ENCODE measurements at places on chromosomes 7 and 10.
A peak's percentile ranks its signal among the peaks of the same experiment; 100 is the strongest.

GRCh38 chr10:110810625-110811024 is 61.1 kb upstream of the PDCD4 start:
- DNase-seq, result no peak

DNA sequence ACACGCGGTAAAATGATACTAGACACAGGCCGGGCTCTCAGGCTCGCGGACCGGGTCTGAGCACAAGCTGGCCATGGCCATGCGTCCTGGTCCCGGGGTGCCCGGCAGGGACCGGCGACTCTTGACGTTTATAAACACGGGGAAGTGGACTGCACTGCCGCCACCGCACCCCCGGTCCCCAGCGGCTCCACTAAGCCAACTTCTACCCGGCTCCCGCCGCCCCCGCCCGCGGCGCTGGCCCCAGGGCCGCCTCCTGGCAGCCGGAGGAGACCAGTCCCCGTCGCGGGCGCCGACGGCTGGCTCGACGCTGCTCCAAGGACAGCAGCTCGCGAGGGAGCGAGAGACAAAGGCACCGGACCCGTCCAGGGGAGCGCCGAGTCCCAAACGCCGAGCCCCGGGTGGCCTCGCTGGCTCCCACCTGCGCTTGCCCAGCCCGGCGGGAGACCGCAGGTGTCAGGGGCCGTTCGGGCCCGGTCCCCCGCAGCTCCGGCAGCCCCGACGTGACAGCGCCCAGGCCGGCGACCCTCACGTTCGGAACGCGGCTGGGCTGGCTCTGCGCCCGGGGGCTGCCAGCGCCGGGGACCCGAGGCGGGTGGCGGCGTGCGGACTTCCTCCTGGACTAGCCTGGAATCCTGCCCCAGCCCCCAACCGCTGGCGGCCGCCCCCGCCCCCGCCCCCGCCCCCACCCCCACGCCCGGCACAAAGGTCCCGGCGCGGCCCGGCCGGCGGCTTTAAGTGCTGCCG is 517 bp downstream of the ITGB1 start:
- peak; percentile 35 for DNase-seq

DNA sequence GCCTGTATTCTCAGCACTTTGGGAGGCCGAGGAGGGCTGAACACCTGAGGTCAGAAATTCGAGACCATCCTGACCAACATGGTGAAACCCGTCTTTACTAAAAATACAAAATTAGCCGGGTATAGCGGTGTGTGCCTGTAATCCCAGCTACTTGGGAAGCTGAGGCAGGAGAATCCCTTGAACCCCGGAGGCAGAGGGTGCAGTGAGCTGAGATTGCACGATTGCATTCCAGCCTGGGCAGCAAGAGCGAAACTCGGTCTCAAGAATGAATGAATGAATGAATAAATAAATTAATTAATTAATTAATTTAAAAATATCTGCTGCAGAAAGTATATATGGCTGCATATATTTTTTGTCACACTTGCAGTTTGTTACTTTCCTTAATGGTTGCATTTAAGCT is 781.8 kb downstream of the DNAJB9 start:
- DNase-seq, result no peak

GRCh38 chr7:143953421-143953820 is 1.2 kb upstream of the OR2F1 start:
- no peak for DNase-seq

DNA sequence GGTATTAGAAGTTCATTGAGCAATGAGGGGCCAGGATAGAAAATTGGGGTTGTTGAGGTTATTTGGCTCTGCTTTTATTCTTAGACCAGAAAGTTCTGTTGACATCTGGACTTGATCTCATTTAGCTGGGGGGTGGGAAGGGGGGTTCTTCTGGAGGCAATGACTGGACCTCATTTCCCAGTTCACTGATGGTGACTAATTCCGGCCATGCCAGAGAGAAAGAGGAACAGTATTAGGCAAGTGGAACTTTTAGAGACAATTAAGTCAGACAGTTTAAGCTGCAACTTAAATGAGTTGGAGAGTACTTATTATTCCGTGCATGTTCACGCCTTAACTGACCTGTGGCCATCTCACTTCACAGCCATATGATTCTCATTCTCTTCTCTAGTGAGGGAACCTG is 512.5 kb downstream of the REEP3 start:
- no peak for DNase-seq

- no peak for DNase-seq
Measured at GRCh38 chr7:22061775-22062174, 116.1 kb upstream of the CDCA7L start.

DNA sequence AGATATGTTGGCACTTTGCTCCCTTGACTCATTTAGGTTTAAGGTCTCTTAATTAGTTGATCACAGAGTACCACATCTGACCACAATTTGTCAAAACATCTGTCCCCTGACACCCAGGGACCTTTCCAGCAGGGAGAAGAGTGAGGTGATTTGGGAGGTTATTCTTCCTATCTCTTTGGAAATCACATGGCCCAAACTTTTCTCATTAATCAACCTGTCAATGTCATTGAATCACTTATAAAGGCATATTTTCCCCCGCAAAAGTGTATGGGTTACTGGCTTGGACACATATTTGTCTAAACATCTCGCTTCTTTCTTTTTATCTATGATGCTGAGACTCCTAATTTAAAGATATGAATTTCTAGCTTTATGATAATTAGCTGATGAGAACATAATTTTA is 92.4 kb upstream of the RPA3 start:
- DNase-seq, result no peak

DNA sequence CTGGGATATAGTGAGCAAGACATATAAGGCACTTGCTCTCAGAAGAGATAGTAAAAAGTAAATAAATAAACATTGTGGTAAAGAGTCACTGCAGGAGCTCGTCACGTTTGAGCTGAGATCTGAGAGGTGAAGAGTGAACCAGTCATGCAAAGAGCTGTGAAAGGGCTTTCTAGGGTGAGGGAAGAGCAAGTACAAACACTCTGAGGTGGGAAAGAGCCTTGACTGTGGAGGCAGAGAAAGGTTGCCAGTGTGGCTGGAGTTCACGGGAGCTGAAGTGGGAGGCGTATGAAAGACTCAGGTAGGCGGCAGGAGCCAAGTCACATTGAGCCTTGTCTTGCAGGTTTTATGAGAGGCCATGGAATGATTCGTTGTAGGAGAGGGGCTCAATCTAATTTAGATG is 141.0 kb downstream of the C1GALT1 start:
- DNase-seq, result no peak

DNA sequence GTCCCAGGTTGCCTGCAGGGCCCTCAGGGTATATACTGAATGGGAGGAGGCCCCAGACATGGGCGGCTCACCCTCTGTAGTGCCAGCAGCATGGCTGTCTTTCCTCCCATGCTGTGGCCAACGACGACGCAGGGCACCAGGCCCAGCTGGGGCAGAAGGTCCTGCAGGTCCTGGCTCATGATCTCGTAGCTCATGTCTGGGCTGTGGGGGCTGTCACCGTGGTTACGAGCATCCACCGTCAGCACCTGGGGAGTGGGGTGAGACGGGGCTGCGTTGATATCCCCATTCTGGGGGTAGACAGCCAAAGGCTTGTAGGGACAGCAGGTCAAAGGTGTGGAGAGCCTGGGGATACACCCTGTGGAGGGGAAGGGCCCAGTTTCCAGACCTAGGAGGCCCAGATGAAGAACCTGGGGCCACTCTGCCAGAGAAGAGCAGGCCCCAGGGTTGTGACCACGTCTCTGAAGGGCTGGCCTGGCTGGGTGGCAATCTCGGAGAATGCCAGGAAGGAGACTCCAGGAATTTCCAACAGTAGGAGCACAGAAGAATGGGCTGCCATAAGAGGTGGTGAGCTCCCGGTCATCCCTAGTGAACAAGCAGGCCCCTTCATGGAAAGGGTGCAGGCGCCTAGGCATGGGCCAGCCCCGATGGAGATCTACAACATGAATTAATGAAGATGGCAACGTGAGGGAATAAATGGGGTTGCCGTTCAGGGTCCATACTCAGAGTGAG is 947 bp downstream of the ABHD11 start:
- DNase-seq, result no peak

DNA sequence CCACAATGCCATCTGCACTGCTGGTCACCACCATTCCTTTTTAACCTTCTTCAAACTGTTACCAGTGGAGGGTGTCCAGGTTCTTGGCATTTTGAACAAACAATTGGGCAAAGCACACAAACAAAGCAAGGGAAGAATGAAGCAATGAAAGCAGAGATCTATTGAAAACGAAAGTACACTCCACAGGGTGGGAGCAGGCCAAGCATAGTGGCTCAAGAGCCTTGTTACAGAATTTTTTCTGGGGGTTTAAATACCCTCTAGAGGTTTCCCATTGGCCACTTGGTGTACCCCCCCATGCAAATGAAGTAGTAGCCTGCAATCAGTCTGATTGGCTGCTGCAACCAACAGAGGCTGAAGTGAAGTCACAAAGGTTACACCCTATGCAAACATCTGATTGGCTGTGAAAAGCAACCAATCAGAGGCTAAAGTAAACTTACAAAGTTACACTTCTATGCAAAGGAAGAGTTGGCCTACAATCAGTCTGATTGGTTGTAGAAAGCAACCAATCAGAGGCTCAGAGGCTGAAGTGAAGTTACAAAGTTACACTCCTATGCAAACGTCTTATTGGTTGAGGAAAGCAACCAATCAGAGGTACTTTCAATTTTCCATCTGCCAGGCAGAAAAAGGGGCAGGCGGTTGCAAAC is 103.2 kb upstream of the WAC start:
- peak; percentile 13 for DNase-seq

DNA sequence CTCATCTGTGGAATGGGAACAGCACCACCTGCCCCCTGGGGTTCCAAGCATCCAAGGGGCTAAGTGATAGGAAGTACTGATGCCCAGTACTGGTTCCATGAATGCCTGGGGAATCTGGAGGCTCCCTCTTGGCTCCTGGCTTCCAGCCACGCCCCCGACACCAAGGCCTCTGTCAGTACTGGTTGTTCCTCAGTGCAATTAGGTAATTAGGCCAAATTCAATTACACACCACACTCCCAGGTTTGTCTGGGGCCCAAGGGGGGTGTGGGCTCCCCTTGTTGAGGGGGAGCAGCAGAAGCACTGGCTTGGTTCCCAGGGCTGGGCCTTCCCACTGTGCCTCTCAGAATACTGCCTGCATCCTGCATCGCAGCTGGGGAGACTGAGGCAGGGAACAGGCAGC is 114.4 kb upstream of the PPIF start:
- DNase-seq, result no peak

DNA sequence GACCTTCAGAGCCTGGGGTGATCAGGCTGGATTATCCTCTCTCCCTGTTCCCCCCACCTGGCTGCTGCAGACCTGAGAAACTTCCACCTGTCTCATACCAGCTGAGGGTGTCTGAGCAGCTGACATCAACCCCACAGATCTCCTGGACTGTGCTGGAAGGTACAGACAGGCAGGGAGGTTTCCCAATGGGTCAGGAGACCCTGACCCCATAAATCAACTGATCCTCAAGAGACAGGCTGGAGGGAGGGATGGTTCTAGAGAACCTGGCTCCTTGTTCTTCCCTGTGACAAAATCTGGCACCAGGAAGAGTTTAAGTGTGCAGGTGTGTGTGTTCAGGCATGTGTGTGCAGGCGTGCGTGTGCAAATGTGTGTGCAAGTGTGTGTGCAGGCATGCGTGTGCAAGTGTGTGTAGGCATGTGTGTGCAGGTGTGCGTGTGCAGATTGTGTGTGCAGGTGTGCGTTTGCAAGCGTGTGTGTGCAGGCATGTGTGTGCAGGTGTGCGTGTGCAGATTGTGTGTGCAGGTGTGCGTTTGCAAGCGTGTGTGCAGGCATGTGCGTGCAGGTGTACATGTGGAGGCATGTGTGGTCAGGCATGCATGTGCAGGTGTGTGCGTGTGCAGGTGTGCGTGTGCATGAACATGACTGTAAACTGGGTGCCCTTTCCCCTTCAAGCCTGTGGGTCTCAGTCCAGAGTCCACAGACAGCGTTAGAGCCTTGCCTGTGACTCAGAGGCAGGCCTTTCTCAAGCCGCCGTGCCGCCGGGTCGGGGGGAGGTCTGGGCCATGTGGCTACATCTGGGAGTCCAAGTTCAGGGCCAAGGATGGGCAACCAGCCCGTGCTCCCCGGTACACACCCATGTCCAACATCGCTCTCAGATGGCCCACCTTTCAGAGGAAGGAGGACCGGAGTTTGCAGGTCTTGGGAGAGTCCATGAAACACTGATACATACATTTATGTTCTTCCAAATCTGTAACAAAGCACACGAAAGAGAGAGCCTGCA is 50.1 kb upstream of the ELN start:
- no peak for DNase-seq

GRCh38 chr7:128940494-128941322 is 3.0 kb downstream of the IRF5 start:
- peak; percentile 30 for DNase-seq

- DNase-seq, result no peak
Measured at GRCh38 chr7:13188236-13188805, 500.9 kb downstream of the ARL4A start.

DNA sequence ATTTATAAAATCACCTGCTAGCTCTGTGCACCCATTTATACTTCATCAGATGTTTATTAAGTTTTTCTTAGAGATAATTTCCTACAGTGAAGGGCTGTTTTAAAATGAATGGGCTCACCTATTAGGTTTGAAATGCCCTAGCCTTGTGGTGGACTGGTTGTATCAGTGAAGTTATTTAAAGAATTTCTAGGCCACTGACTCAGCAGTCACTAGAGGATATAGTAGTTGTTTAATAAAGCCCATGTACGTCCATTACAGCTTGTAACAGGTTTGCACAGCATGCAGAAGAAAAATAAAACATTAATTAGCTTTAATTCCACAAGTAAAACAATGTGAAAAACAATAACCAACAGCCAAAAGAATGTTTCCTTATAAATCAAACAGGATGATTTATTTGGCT is 128.0 kb downstream of the RSU1 start:
- no peak for DNase-seq

DNA sequence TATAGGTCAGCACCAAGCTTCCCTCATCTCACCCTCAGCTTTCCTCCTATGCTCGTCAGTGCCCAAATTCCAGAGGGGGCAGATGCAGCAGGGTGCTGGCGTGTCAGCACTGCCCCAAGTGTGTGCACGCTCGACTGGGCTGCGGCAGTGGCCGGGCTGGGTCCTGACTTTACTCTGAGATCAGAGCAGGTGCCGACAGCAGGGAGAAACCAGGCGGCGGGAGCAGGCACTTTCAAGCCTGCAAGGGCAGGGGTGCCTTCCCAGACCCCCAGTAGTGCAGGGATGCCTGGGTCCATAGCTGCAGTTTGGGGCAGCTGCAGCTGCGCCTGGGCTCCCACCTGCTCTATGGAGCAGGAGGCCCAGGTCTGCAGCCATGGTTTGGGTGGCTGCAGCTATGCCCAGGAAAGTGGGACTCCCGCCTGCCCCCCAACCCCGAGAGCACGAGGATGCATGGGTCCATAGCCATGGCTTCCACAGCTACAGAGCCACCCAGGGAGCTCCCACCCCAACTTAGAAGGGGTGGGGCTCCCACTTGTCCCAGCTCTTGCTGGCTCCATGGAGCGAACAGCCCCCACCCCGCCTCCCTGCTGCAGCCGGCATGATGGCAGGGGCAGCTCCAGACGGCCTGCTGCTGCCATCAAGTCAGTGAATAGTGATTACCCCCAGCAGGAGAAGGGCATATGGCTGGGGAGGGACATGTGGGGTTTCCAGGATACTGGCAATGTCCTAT is 199.2 kb upstream of the KMT2E start:
- DNase-seq, result no peak
